NCI-H460 (cell line): ENCODE measurements at places on chromosomes 12 and 14.

DNA sequence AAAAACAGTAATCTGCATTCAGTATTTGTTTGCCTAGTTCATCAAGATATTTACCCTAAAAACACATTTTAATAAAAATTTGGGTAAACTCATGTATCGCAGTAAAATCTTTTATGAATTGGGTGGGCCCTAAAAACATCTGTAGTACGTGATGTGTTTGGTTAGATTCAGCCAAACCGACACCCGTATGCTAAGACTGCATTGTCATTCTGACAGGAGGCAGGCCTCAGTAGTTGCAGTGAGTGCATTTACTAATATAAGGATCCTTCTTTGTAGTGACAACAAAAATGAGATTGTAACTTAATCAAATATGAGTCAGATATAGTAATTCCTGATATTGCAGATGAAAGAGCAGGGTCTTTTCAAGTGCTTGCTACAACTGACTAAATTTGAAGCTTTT is 191.8 kb downstream of the SLC16A7 start:
- peak; percentile 73 for DNase-seq

GRCh38 chr12:51901881-51902280 is 5.4 kb upstream of the ACVRL1 start:
- no peak for DNase-seq

DNA sequence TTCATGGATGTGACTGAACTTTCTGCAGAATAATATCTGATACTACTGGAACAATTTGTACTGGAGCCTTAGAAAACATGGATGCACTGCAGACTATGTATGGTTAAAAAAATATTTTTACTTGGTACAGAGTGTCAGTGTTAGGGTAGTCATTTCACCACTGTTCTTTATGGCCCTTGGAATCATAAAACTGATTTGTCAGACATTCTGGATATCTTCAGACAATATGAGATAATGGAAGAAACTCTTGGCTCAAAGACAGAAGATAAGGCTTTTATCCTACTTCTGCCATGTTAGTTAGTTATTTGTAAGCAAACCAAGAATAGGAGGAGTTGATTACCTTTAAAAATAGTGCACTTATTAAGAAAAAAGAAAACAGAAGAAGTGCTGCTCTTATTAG is 209.4 kb downstream of the LRIG3 start:
- DNase-seq = no peak

DNA sequence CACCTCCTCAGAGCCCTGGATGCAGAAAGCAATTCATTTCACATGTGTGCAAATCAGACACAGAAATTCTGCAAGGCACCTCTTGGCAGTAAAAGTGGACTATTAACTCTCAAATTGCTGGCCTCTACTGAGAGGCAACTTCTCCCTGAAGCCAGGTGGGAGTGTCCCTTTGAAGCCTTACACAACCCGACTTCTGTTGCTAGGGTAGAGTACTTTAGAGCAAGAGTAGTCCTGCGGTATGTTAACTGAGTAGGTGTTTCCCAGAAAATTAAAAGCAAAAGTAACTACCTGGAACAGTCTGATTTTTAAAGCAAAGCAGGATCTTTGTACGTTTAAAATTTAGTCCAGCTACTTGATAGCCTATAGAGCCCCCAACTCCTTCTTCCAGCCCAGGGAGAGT is 483.4 kb downstream of the DIO2 start:
- DNase-seq = no peak

- DNase-seq = no peak
These were observed 102.5 kb downstream of the FSCB start for GRCh38 chr14:44404599-44404998.

DNA sequence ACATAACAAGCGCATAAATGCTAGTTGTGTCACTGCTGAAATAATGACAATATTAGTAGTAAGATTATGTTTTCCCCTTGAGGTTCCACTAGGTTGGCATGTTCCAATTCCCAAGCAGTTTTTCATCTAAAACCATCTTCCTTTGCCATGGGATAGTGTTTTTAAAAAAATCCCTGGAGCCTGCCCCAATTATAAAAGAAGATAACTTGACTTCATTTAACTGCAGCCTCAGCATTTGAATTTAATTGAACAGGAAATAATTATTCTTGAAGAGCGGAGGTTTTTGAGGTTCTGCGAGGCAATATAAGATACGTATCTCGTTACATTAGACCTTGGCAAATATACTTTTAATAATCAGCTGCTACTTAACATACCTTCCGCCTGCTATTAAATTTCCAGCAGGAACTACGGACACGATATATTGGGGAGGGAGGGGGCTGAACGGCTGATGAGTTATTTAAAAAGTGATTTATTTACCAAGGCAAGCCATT is 65.2 kb upstream of the HSPB8 start:
- DNase-seq = no peak

GRCh38 chr14:100082723-100083122 is 17.5 kb downstream of the EVL start:
- DNase-seq = no peak

- no peak for DNase-seq
These were observed 15.5 kb upstream of the ENDOU start for GRCh38 chr12:47740606-47741339.

DNA sequence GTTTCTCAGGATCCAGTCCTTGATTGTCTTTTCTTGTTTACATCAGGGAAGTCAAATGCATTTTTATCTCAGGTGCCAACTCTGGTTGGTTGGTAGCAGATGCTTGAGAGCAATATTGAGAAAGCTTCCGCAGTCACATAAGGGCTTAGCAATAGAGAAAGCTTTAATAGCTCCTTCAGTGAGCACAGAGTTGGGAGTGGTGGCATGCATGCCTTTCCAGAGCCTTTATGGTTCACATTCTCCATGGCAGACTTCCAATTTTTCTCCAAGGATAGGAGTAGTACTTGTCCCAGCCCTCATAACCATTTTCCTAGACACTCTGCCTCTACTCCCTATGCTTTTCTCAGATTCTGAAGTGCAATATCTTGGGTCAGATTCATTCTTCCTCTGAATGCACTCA is 280.4 kb downstream of the AEBP2 start:
- no peak for DNase-seq

DNA sequence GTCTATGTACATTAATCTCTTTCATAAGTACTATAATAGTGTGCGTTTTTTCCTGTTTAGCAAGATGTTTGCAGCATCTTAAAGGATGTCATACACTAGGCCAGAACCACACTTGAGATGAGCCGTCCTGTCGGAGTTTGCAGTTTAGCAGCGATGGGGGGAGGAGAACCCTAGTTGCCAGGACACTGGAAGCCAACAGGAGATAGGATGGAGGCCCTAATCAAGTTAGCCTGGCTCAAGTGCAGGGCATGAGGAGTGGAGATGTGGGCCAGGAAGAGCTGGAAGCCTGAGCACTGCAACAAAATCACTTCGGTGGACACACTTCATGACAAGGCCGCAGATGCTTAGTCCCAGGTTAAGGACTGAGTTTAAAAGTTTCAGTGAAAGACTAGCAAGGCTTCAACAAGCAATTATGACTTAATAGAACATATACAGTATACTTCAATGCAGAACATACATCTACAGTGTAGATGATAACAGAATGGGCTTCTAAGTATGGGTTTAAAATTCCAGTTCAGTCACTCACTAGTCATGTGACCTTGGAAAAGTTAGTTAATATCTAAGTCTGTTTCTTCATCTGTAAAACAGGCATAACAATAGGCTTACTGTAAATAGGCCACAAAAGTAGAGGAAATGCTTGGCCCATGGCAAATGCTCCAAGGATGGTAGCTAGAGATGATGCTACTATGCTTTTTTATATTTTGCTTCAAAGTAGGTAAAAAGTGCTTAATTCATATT is 77.1 kb downstream of the PTPN21 start:
- no peak for DNase-seq

DNA sequence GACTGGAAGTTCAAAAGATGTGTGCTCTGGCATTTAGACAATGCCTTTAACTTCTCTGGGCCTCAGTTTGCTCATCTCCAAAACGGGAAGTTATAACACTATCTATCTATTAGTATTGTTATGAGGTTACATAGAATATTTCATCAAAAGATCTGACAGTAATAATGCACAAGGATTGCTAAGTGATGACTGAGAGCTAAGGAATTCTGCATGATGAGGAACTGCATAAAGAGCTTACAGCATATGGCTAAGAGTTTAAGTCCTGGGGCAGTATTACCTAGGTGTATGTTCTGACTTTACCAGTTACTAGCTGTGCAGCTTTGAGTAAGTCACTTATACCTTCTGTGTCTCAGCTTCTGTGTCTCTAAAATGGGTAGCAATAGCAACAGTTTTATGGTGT is 160.1 kb upstream of the TMPO start:
- no peak for DNase-seq

DNA sequence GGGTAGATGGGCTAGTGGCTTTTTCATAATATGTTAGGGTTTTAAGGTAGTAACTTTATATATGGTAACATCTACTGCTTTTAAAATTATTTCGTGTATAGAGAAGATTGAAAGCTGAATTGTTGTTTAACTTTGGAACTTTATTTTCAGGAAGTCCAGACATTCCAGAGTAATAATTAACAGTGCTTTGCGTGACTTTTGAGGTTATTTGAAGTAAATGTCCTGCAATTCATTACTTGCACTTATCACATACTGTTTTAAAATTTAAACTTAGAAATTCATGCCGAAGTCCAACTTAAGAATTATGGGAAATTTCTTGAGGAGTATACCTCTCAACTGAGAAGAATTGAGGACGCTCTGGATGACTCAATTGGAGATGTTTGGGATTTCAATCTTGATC is 3.3 kb downstream of the WASHC4 start:
- DNase-seq = no peak

- no peak for DNase-seq
These were observed 226.7 kb upstream of the ABCD2 start for GRCh38 chr12:39846304-39846703.

GRCh38 chr14:34135492-34135891 is 184.6 kb upstream of the EGLN3 start:
- DNase-seq = no peak

GRCh38 chr12:75634244-75635222 is 123.1 kb upstream of the KRR1 start:
- no peak for DNase-seq

DNA sequence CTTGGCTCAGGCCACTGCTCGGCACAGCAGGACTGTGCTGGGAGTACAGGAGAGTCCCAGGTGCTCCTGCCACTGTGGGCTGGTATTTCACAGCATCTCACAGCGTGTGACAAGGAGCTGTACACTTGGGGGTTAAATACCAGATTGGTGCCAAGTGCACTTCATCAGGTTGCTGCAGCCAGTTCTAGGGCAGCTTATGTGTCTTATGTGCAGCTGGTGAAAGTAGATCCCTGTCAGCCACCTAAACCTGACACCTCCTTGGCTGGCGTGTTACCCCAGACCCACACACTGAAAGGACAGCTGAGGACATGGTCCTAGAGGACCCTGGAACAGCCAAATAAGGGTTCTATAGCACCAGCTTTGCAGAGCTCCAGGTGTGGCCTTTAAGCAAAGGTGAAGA is 18.9 kb downstream of the PLEKHH1 start:
- DNase-seq = no peak

- no peak for DNase-seq
These were observed 646 bp downstream of the FBLN5 start for GRCh38 chr14:91946622-91947474.

DNA sequence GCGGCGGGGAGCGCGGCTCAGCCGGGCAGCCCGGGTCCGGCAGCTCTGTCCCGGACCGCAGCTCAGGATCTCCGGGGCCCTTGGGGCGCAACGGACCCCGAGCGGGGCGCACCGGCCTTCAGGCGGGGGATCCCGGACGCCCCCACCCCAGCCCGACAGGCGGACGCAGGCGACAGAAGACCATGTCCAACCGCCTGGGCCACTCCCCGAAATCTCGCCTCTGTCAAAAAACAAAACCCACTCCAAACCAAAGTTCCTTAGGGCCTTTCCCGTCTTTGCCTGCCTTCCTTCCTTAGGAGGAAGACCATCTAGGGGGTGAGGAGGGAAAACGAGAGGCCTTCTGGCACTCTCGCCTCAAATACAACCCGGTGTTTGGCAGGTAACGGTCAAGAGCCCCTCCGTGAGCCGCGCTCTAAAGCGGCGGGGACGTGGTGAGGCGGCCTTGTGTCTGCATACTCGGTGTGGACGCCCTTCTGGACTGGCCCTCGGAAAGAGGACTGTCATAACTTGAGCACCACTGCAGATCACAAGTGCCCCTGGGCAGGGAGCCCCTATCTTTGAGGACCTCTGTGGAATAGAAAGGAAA is 604 bp downstream of the HCFC2 start:
- DNase-seq = no peak

- DNase-seq = no peak
These were observed 2.6 kb downstream of the DIO3 start for GRCh38 chr14:101563654-101564443.

DNA sequence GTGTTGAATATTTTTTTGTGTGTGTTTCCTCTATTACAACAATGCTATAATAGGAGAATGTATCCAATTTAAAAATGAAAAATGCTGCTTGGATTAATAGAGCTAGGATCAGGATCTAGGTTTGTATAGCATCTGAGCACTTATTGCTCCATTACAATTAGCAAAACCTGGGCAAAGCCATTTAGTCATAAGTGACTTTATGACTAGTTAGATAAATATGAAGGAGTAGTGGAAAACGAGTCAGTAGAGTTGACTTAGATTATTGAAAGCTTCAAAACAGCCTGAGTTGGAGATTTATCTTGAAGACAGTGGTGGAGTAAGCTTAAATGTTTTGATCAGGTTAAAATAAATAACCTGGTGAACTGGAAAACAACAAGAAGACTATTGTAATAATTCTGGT is 2.8 kb downstream of the MED21 start:
- DNase-seq = no peak

- no peak for DNase-seq
These were observed 31.9 kb downstream of the ERG28 start for GRCh38 chr14:75628816-75629215.

- no peak for DNase-seq
These were observed 43.6 kb upstream of the TRIM9 start for GRCh38 chr14:51138404-51139103.
